ENCODE measurements at places on chromosomes 11 and 22. TPM values are rescaled to one million over a fixed set of nuclear protein-coding genes. Genes with fewer than 3 reads are reported as not detected.
A peak's percentile ranks its signal among the peaks of the same experiment; 100 is the strongest.

GRCh38 chr22:17976121-17976520, 48.2 kb downstream of the MICAL3 start:
- no peak for DNase-seq

DNA sequence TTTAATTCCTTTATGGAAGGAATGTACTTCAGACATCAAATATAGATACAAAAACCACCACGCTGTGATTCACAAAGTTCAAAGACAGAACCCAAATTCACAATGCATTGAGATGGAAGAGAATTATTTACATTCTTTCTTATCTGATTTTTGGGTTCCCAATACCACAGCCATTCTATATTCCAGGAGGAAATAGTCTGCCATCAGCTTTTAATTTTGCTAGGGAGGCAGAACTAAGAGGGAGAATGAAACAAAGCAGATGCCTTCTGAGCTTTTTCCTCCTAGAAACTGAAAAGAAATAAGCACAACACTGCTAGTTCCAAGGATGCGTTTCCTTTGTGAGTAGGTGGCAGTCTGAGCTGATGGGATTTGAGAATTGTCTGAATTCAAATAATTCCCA, 283.0 kb upstream of the NARS2 start:
- no peak for DNase-seq

DNA sequence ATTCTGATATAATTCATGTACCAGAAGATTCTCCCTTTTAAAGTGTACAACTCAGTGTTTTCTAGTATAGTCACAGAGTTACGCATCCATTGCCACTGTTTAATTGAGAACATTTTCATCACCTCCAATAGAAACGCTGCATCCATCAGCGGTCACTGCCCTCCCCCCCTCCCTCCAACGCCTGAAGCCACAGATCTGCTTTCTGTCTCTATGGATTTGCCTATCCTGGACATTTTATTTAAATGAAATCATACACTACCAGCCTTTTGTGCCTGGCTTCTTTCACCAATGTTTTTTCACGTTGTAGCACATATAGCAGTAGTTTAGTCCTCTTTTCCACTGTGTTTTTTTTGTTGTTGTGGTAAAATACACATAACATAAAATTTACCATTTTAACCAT, 22.8 kb downstream of the TCP11L1 start:
- no peak for DNase-seq

DNA sequence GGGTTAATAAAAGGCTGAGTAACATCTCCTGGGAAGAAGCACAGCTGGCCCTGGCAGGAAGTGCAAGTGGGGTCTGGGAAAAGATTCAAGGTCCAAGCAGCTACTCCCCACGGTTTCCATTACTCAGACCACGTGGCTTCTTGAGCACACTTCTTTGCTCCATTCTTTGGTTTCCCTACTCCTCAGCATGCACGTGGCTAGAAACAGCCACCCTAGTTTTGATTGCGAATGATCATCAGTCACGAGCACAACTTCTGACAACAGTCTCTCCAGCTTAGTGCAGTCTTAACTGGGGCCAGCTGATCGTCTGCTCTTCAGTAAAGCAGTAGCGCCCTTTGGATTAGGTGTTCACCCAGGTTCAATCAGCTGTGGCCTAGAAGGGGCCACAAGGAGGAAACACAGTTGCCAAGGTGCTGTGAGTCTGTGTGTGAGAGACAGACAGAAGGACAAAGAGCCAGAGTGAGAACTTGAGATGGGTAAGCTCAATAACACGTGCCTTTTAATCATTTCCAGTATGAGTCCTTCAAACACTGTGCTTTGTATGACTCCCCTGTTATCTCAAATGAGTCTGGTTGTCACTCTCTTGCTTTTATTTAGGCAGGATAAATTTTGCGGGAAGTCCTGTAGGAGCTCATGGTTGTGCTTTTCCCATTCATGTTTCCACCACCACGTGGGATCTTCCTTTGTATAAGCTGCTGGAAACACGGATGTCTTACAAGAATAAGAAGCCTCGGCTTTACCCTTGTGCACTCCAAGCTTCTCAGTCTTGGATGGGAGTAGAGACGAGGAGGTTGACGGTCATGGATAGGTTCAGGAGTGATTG, 901 bp upstream of the PARVA start:
- DNase-seq, result peak; percentile 70

GRCh38 chr11:86802601-86803051, 2.3 kb downstream of the PRSS23 start:
- DNase-seq, result no peak

DNA sequence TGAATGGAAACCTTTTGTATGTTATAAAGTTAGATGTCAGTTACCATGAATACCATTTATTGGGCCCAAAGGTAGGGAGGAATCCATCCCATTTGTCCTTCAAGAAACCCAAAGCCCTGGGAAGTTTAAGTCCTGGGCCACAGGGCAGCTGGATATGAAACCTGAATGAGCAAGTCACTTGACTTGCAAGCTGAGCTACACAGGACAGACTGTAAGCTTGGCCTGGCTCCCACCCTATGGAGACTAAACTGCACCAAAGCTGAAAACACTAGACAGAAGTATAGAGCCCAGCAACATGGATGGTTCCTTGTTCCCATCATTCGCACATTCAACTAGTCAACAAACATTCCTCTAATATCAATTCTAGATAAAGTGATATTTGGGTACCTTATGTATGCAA, 71.3 kb downstream of the KCNC1 start:
- DNase-seq, result no peak

DNA sequence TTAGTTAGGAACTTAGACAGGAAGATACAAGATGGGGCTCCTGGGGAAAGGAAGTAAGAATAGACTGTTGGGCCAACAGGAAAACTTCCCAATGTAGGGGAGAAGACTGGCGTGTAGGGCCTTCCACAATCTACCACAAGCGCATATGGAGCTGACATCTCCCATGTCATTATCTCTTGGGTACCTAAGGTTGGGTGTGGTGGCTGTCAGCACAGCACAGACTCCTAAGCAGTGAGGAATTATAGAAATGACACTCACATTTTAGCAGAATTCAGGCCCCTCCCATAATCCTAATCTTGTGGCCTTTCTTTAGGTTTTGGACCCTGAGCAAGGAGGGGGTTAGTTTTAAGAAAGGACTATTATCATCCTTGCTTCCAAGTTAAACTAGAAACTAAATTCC, 11.6 kb downstream of the TRIM21 start:
- DNase-seq, result no peak

DNA sequence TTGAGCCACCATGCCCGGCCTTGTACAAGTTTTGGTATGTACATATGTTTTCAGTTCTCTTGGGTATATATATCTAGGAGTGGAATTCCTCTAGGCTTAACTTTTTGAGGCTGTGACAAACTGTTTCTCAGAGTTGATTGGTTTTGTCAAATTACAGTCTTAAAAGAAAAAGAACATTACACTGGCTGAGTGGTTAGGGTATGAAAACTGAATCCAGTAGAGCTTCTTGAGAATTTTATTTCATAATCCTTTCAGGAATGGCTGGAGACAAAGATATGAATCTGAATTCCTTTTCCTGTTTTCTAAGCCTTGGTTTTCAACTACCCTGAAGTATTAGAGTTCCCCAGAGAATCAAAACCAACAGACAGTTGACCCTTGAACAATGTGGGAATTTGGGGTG, 6.5 kb downstream of the METTL15 start:
- DNase-seq, result no peak

GRCh38 chr22:42277988-42278776, 7.7 kb upstream of the TCF20 start:
- no peak for DNase-seq

- no peak for DNase-seq
Measured at GRCh38 chr11:133271206-133271605, 261.1 kb downstream of the OPCML start.

DNA sequence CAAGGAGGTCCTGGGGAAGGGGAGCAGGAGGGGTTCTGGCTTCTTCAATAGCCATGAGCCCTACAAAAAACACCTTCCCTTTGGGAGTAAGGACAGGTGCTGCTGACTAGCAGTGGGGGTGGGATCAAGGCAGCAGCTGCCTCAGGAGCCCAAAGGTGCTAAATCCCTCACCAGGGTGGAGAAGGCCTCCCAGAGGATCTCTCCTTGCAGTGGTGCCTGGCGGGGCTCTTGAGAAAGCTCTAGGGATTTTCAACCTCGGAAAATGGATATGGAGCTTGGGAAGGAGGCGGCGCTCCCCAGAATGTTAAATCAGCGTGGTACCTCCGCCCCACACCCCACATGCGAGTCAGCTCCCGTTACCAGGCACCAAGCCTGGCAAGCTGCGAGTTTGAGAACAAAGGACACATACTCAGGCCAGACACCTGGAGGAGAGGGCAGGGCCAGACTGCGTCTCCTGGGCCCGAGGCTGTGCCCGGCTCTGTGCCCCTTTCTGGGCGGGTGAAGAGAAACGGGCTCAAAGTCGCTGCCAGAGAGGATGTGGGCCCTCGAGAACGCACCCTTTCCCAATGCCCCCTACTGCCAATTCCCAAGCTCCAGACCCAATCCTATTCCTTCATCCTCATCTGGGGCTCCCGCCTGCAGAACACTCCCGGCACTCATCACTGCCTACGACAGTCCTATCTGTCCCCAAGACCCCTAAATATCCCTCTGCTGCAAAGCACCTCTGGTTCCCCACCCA, 139.0 kb downstream of the BRD1 start:
- no peak for DNase-seq

GRCh38 chr11:2099516-2100349, 39.5 kb downstream of the IGF2 start:
- DNase-seq, result no peak

DNA sequence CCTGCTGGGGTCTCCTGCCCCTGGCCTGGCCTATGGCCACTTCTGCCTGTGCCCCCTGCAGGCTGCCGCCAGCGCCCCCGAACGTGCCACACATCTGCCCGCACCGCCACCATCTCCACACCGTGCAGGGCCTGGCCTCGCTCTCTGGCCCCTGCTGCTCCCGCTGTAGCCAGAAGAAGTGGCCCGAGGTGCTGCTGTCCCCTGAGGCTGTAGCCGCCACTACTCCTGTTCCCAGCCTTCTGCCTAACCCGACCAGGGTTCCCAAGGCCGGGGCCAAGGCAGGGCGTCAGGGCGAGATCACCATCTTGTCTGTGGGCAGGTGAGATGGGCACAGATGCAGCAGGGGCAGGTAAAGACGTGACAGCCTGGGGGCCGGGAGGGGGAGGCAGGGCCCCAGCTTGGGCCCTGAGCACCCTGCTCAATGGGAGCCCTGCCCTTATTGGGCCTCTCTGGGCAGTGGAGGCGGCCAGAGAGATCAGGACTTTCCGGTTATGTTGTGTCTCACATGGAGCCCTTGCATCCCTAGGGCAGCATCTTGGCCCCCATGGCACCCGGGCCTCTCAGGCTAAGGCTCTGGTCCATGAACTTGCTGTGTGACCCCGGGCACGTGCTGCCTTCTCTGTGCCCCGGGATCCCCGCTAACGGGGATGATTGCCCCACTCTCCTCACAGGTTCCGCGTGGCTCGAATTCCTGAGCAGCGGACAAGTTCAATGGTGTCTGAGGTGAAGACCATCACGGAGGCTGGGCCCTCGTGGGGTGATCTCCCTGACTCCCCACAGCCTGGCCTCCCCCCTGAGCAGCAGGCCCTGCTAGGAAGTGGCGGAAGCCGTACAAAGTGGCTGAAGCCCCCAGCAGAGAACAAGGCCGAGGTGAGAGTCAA, 18.5 kb downstream of the RELT start:
- no peak for DNase-seq

- no peak for DNase-seq
Measured at GRCh38 chr11:122776546-122776945, 61.8 kb upstream of the CRTAM start.

The UBQLNL gene
- polyA plus RNA-seq, result 0.42 TPM

The MOV10L1 gene
- 4.6 TPM for polyA plus RNA-seq

The MMP3 gene
- 1.2 TPM for polyA plus RNA-seq

The MUC5AC gene
- polyA plus RNA-seq, result under 0.01 TPM

The LRP5 gene
- polyA plus RNA-seq, result 8.0 TPM

The TRMT2A gene
- 15.6 TPM for polyA plus RNA-seq

The VPREB1 gene
- not detected for polyA plus RNA-seq
